ENCODE measurements at places on chromosomes 2 and 18. TPM values are rescaled to one million over a fixed set of nuclear protein-coding genes. Genes with fewer than 3 reads are reported as not detected.
A peak's percentile ranks its signal among the peaks of the same experiment; 100 is the strongest.

Gene STARD6
- not detected for polyA plus RNA-seq

Gene ATP6V1B1
- polyA plus RNA-seq = 0.82 TPM

Gene MAP2
- 0.69 TPM for polyA plus RNA-seq

Gene SLC16A14
- 2.7 TPM for polyA plus RNA-seq

Gene PJVK
- polyA plus RNA-seq = 2.1 TPM

Gene SERPINB7
- polyA plus RNA-seq = 23.1 TPM

DNA sequence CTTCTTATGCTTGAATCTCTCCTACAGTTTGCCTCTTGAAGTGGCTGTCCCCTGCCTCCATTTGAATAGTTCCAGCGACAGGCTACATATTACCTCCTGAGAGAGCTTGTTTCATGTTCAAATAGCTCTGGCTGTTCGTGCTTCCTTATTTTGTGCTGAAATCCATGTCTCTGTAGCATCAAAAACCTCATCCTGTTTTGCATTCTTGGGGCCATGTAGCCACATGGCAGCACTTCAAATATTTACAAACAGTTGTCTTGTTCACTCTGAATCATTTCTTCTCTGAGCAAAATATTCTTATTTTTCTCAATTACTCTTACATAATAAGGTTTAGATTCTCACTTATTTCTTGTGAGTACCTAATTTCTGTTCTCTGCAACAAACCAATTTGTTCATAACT lies 1243.1 kb upstream of the NXPH2 start:
- DNase-seq = no peak

DNA sequence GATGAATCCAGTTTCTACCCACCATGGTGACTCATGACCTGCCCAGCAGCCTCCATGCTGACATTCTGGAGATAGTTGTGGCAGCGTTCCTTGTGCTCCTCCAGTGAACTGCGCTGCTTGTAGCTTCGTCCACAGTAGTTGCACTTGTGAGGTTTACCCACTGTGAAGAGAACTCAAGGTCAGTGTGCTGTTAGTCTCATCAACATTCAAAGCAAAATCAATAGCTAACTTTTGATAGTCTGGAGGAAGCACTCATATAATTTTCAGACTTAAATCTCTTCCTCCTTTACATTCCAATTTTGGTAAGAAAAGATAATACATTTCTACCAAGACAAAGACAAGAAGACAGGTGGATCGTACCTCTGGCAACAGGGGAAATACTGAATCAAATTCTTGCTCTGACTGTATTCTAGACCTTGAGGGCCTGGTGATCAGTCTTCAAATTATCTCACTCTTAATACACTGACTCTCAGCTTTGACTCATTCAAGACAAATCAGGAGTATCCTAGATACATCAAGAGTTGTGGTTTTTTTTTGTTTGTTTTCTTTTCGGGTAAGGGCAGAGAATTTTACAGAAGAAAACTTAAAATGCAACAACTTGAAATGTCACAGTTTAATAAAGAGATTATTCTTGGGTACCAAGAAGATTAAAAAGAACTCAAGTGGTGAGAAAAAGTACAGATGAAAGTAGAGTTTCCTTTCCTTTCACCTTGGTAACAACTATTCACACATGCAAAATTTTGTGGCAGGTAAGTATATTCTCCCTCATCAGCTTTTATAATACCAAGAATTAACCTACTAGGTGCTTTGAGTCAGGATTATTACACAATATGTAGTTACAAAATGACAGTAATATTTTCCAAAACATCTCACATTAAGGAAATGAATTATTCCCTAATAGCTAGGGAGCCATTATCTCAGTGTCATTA lies 129.2 kb downstream of the IKZF2 start:
- no peak for DNase-seq

- DNase-seq = no peak
These were observed 27.4 kb downstream of the USP34 start for GRCh38 chr2:61443342-61444041.

GRCh38 chr2:74668087-74668486 lies 14.0 kb downstream of the SEMA4F start:
- no peak for DNase-seq

- DNase-seq = no peak
These were observed 2.6 kb downstream of the THADA start for GRCh38 chr2:43593254-43593653.

DNA sequence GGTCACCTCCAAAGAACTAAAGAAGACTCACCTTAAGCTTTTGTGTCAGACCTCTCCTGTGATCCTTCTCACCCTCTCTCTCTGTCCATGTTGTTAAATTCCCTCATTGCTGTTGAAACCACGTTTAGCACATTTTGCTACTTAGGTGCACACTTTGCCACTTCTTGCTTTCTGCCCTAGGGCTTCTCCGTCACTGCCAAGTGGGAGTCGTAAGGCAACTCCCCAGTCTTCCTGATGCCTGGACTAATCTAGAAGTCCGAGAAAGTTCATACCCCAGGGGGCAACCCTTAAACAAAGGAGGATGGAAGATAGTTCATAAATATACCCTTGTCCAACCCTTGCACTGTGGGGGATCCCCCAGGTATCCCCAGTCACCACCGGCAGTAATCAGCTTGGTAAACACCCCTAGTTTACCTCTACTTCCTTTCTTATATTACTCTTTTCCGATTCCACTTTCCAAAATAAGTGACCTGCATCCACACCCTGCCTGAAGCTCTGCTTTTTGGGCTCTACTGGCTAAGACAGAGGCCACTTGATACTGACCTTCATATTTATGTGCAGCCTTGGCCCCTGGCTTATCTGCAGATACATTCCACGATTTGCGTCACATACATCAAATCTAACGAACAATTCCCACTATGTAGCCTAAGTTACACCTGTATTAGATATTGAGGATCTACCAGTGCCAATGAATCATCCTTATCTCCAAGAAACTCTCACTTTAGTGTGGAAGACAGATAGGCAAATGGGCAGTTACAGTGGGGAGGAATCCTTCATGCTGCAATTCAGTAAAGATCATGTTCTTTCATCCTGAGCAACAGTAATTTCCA lies 776.2 kb downstream of the RNF144A start:
- no peak for DNase-seq

GRCh38 chr2:159298967-159299366 lies 12.5 kb upstream of the WDSUB1 start:
- no peak for DNase-seq

- no peak for DNase-seq
These were observed 58.6 kb upstream of the VRK2 start for GRCh38 chr2:57987835-57988573.

- peak; percentile 59 for DNase-seq
These were observed 721 bp downstream of the ADAM17 start for GRCh38 chr2:9554921-9555296.

GRCh38 chr2:2326068-2327040 lies 4.7 kb downstream of the MYT1L start:
- DNase-seq = no peak

GRCh38 chr18:62847081-62847480 lies 131.7 kb downstream of the PHLPP1 start:
- no peak for DNase-seq

- DNase-seq = no peak
These were observed 826.2 kb upstream of the DDX18 start for GRCh38 chr2:116988303-116988702.

DNA sequence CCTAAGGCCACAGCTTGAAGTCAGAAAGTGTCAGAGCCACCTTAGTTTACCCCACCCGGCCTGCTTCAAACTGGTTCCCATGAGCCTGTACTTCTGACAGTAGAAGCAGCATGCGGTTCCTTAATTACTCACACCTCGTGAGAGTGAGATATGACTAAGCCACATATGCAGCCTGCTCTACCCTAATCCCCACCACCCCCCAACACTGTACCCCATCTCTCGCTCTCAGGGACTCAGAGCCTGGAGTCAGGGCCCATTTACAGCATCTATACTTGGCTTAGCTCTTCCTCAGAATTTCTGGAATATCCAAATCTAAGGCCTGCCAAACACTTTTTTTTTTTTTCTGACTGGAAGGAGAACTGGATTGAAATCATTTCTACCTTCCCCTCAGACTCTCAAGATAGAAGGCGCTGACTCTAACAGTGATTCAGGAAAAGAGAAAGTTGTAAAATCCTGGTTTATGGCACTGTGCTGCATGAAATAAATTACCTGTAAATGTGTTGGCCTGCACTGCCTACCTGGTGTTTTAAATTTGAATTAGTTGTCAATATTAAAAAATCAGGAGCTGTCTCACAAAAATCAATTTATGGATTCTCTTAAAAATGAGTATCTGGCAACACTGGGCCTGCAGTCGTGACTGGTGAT lies 360.0 kb downstream of the RND3 start:
- DNase-seq = no peak

GRCh38 chr2:134276381-134277172 lies 22.7 kb downstream of the MGAT5 start:
- DNase-seq = no peak

DNA sequence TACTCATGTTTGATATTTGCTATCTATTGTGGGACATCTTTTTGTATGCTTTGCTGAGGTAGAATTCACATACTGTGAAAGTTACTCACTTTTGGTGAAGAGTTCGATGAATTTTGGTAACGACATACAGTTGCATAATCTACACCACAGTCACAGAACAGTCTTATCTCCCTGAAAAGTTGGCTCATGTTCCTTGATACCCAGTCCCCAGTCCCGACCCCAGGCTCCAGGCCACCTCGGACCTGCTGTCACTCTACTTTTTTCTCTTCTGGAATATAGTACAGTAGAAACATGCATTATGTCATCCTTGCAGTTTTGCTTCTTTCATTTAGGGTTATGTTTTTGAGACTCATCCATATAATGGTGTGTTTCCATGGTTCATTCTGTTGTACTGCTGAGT lies 191.7 kb downstream of the FAM210A start:
- DNase-seq = no peak

DNA sequence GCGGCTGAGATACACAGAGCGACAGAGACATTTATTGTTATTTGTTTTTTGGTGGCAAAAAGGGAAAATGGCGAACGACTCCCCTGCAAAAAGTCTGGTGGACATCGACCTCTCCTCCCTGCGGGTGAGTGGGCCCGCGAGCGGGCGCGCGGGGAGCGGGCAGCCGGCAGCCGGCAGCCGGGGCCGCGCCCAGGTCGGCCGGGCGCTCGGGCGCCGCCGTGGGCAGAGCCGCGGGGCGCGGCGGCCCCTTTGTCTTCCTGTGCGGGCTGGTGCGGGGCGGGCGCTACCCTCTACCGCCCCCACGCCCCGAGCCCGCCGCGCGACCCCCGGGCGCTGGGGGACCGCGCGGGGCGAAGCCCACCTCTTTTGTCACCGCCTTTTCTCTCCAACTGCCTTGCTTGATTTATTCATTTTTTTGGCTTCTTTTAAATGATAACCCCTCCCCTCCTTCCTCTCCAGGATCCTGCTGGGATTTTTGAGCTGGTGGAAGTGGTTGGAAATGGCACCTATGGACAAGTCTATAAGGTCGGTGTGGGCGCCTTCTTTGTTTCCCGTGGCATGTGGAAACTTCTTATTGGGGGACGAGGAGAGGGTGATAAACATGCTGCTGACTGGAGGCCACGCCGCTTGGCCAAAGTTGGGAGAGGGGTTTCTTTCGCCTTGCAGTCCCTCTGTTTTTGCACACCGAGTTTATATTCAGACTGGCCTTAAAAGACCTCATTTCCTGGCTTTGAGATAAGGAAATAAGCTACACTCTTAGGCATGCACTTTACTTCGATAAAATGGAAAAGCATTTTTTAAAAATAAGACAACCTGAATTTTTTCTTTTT lies 722 bp downstream of the MAP4K4 start:
- no peak for DNase-seq
